EH (cell line): ENCODE measurements at places on chromosomes 7 and 10.

GRCh38 chr10:119535837-119536507 lies 6.5 kb downstream of the RGS10 start:
- DNase-seq, result no peak

GRCh38 chr7:114209968-114210367 lies 204.6 kb upstream of the FOXP2 start:
- DNase-seq, result no peak

- DNase-seq, result no peak
Measured at GRCh38 chr7:135184254-135184841, 13.8 kb upstream of the CYREN start.

DNA sequence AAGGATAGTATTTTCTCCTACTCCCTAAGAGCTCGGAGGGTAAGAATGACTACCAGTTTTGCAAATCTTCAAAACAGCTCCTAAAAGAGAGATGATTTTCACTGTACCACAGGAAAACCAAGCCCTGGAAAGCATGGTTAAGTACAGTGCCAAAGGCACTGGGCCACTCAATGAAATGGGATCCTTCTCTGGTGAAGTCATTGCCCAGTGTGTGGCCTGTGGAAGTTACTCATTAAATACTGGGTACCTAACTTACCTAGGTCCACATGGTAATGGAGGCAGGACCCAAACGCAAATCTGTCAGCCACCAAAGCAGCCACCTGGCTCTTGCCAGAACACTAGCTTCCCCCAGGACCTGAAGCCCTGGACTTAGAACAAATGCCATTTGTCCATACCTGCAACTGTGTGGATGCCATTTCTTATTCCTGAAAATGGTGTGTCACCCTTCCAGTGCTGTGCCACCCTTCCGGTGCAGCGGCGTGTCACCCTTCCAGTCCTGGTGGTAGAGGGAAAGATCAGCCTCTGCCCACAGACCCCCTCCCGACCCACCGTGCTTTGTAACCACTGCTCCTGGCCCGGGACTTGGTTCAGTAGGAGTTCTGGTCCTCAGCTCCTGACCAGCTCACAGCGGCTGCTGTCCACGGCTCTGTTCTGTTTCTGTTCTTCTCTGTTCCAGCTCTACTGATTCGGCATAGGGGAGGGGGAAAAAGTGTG lies 659.2 kb downstream of the SDK1 start:
- DNase-seq, result no peak

DNA sequence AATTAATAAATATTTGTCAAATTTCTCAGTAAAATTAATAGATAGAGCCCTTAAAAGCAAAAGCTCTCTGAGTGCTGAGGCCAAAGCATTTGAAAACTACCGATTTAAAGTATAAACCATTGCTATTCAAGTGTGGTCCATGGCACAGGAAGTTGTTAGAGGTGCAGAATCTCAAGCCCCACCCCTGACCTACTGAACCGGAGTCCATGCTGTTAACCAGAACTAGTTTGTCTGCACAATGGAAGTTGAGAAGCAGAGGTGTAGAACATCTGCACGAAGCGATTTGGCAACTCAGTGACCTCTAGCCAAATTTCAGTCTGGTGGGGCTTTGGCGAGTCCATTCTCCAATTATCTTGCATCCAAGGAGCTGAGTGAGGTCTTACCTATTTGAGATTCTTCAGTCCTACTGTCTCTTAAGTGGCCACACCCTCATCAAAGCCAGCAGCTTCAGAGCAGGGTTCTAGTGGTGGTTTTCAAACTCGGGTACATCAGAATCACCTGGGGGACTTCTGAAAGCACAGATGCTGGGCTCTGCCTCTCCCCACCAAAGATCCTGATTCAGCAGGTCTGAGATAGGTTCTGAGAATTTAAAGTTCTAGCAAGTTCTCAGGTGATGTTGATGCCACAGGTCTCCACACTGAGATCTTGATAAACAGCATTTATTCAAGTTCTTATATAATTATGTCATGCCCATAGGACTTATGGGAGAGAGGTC lies 96.8 kb upstream of the SAMD8 start:
- no peak for DNase-seq

- no peak for DNase-seq
Measured at GRCh38 chr10:111944331-111944730, 239.2 kb downstream of the GPAM start.

DNA sequence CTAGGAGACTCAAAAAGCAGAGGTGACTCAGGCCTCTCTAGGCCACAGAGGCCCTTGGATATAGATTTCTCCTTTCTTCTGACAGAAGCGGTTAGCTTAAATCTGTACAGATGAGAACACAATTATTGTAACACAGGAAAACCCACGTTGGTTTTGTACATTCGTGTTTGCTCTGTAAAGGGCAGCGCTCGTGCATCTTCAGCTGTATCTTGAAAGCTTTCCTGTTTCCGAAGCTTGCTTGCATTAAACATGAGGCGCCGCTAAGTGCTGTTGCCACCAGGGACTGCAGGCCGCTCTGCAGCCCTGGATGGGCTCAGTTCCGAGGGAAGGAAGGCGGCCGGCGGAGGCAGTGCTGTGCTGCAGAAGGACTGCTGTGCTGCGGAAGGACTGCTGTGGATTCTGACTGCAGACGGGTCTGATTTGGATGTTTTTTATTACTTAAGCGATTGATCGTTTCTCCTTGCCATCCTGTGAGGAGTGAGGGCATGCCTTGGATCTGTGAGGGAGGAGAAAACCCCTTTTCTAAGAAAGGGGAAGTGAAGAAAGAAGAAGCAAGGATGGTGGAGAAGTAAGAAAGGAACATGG lies 53.3 kb downstream of the FHIP2A start:
- no peak for DNase-seq

GRCh38 chr7:99944497-99945070 lies 15.2 kb upstream of the GJC3 start:
- DNase-seq, result no peak

DNA sequence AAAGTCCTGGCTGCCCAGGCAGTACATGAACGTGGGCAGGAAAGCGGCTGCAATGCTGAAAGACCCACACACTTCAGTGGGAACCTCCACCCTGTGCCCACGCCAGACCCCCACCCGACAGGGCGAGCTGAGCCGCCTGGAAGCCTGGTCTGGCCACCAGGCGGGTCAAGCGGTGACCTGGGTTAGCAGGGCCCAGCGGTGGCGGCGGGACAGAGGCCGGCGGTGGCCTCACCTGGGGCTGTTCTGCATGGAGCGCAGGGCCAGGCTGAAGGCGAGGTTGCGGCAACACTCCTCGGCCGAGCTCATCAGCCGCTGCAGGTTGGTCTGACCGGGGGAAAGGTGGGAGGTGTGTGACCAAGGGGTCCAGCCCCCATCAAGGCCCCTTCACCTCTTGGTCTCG lies 11.6 kb upstream of the MICALL2 start:
- no peak for DNase-seq

DNA sequence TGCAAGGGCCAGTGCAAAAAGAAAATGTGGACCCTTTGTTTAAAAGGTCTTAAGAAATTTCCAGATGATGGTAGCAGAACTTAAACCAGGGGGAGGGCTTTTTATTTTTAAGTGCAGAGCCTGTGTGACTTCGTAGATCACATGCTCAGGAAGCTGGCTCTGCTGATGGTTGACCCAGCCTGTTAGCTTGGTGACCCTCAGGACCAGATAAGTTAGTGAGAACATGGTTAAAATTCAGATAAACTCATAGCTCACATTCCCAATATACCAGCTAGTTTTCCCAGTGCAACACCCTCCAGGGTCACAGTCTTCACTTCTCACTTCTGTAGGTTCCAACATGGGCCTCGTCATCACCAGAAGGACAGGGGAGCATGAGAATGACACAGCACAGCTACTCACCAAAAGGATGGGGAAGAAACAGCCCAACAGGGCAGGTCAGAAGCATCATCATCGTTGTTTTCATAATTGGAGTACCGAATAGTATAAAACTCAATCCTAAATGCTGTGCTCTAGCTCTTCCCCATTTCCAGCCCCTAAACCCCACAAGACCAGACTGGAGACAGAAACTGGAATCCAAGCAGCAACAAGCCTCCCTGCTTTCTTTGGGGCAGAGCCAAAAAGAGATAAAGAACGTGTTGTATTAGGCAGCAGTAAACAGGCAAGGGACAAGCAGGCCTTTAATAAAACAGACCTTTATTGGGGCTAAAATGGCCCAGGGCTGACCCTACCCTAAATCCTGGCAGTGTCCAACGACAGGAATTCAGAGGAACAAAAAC lies 102.2 kb upstream of the ANKRD1 start:
- peak; percentile 30 for DNase-seq

GRCh38 chr10:112957640-112958092 lies 7.6 kb downstream of the TCF7L2 start:
- peak; percentile 31 for DNase-seq

- DNase-seq, result no peak
Measured at GRCh38 chr10:42646687-42647640, 8.6 kb upstream of the ZNF33B start.

GRCh38 chr10:124045276-124045675 lies 48.1 kb downstream of the CHST15 start:
- no peak for DNase-seq

- DNase-seq, result no peak
Measured at GRCh38 chr7:27519793-27520469, 142.8 kb downstream of the HIBADH start.

DNA sequence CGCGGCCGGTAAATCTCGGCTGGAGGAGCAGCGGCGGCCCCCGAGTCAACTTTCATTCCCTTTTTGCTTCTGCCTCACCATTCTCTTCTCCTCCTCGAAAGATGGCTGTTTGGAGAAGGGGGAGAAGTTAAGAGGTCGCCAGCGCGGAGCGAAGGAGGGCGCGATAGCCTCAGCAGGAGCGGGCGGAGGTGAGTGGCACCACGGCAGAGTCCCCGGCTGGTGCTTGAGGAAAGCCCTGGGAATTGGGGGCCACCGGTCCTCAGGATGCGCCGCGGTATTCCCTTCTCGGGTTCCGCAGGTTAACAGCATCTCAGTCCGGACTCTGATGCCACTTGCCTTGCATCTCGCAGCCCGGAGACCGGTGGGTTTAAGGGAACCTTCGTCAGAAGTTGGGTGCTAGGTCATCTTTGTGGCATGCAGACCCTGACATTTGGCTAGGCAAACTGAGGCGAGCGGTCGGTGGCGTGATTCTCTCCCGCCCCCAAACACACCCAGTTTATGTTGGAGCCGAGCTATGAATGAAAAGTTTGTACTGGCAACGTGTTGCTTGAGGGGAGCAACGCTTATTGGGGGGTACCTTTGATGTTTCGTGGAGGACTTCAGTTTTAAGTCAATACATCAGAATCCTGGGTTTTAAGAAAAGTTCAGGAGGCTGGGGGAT lies 59.5 kb upstream of the PRPS1L1 start:
- no peak for DNase-seq

- no peak for DNase-seq
Measured at GRCh38 chr7:22676385-22676784, 50.6 kb upstream of the IL6 start.

DNA sequence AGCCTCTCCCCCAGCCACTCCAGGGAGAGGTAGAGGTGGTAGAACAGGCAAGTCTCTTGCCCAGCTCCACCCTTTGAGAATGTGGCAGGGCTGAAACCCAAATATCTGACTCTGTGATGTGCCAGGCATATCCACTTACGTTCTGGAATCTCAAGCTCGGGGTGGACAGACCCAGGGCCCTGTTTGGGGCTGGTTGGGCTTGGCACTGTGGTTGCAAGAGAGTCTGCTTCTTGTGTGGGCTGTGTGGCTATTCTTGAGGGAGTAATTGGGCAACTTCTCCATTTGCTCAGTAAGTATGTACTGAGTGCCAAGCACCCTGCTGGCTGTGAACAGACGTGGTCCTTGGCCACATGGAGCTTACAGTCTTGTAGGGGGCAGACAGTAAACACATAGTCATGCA lies 4.7 kb downstream of the UBTD1 start:
- no peak for DNase-seq

DNA sequence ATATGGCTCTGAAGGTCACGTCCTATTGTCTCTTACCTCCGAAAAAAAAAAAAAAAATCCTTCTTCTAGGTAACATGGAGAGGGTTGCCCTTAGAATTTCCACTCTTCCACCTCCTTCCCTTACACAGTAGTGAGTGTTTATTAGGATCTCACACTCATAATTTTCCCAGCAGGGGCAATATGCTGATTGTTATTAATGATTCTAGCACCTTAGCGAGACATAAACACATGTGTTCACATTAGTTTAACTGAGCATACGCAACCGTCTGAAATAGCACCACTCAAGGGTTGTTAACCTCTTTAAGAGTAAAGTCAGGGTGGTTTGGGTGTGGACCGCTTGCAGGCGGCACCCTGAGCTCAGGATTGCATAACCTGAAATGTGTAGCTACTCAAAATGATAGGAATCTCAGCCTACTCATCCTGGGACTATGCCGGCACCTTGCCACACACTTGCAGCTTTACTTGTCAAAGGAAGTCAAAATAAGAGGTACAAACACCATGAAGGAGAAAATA lies 52.2 kb downstream of the CPEB3 start:
- DNase-seq, result peak; percentile 80

GRCh38 chr7:144659211-144659610 lies 176.6 kb downstream of the TPK1 start:
- no peak for DNase-seq

DNA sequence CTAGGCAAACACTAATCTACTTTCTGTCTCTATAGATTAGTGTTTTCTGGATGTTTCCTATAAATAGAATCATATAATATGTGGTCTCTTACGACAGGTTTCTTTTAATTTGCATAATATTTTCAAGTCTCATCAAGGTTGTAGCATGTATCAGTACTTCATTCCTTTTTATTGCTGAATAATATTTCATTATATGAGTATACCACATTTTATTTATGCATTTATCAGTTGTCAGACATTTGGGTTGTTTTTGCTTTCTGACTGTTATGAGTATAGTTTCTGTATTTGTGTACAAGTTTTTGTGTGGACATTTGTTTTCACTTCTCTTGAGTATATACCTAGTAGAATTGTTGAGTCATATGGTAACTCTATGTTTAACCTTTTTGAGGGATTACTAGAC lies 48.2 kb downstream of the SHOC2 start:
- DNase-seq, result no peak

GRCh38 chr7:54664235-54665228 lies 94.5 kb downstream of the SEC61G start:
- no peak for DNase-seq
